ENCODE measurements at places on chromosomes 5 and 9. TPM values are rescaled to one million over a fixed set of nuclear protein-coding genes. Genes with fewer than 3 reads are reported as not detected.

DNA sequence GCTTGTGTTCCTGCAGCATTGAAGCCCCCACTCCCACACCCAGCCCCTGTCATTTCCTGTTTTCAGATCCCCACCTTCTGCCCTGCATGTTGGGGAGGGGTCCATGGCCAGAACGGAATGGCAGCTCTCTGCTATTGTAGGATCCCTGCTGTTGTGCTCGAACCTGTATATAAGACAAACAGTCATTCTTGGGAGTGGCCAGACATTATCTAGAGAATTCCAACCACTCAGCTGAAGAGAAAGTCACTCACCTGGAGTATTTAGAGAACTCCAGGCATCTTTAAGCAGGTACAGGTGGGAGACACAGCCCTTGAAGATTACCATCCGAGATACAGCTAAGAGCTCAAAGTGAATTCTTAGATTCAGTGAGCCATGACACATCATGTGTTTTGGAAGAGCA is 96.1 kb downstream of the C9orf152 start:
- no peak for DNase-seq

- no peak for DNase-seq
Observed at GRCh38 chr5:74336297-74336696, 304.2 kb downstream of the ENC1 start.

DNA sequence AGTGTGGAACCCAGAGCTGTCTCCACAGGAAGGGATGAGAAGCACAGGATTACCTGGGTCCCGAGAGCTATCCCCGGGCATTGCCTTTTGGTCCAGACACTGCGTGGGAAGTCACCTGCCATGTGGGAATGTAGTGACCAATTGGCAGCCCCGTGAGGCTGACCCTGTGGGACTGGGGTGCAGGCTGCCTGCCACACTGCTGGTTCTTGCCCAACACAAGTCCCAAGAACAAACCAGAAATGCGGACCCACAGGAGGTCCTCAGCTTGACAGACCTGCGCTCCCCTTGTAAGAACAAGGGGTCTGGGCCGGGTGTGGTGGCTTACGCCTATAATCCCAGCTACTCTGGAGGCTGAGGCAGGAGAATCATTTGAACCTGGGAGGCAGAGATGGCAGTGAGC is 2.4 kb upstream of the FGD3 start:
- DNase-seq = no peak

- no peak for DNase-seq
Observed at GRCh38 chr5:173882632-173883031, 5.5 kb upstream of the CPEB4 start.

DNA sequence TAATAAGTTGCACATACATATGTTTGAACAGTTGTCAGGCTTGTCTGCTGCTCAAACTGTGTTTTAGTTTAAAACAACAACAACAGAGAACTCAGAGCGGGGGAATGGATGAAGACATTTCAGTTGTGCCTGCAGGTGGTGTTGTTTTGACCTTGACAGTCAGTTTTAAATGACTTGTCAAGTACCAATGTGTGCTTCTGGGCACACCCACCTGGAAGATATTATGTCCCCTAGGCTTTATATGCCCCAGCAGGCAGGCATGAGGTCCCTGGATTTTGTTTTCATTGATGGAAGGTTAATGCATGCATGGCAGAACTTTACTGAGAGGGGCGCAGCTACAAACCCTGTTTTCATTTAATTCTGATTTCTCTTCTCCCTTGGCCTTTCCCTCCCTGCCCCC is 84.6 kb downstream of the AOPEP start:
- DNase-seq = no peak

The PCSK1 gene
- 0.17 TPM for total RNA-seq

- no peak for DNase-seq
Observed at GRCh38 chr5:37207802-37208201, 41.4 kb downstream of the CPLANE1 start.

DNA sequence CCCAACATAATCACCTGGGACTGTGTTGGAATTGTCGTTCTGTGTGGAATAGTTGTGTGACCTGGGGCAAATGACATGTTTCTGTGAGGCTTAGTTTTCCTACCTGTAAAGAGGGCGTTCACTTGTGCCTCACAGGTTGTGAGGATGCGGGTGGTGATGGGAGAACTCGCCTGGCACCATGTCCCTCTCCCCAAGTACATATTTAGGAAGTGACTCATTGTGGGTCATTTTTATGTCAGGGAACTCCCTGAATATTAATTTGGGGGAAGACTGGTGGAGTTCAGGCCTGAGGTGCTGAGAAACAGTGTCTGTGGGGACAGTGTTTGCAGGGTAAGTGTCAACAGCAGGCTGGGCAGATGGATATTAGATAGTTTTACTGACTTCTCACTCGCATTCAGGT is 144.7 kb downstream of the KDM4C start:
- DNase-seq = no peak

DNA sequence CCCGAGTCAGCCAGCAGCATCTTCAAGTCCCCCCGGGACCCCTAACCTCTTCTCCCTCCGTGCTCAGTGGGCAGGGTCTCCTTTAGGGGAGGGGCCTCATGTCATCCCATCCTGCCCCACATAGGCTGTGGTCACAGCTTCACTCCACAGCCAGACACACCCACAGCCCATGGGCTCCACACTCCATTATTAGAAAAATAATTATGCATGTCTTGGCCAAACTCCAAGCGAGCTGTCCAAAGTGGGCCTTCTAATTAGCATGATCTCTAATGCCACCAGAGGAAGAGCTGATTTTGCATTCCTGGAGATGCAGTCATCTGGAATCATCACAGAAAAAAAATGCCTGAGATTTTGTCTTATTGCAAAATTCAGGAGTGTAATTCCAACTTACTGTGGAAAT is 418.2 kb downstream of the IRX2 start:
- no peak for DNase-seq

GRCh38 chr9:131478911-131479310 is 23.8 kb upstream of the POMT1 start:
- DNase-seq = no peak

GRCh38 chr9:127535834-127536233 is 76.2 kb upstream of the STXBP1 start:
- DNase-seq = no peak

DNA sequence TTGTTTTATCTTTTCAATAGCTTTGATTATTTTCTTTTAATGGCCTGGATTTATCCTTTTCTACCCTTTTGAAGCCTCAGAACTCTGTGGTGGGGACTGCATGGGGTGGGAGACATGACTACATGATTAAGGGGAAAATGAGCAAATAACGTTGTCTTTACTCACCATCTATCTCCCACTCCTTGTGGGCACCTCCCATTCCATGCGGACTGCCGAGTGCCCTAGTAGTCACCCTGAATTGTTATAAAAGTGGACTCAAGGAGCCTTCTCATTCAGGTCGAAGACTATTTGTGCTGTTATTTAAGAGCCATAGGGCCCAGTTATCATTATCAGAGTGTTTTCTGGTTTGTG is 281.8 kb downstream of the MLLT3 start:
- DNase-seq = no peak

DNA sequence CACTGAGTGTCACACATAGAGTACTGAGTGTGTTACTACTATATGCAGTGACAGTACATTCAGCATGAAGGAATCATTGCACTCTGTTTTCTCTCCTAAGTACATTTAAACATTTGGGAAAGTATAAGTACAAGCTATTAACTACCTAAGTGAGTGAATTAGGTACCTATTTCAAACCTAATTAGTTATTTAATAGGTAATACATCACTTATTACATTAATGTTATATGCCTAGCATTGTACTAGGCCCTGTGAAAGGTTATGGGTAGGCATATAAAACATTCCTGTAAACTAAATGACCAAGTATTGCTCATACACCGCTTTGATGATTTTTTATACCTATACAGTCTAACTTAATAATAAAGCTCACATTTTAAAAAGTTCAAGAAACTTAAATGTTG is 25.7 kb upstream of the PPP3R2 start:
- DNase-seq = no peak
